ENCODE measurements at places on chromosomes 3 and 15. TPM values are rescaled to one million over a fixed set of nuclear protein-coding genes. Genes with fewer than 3 reads are reported as not detected.
A peak's percentile ranks its signal among the peaks of the same experiment; 100 is the strongest.

DNA sequence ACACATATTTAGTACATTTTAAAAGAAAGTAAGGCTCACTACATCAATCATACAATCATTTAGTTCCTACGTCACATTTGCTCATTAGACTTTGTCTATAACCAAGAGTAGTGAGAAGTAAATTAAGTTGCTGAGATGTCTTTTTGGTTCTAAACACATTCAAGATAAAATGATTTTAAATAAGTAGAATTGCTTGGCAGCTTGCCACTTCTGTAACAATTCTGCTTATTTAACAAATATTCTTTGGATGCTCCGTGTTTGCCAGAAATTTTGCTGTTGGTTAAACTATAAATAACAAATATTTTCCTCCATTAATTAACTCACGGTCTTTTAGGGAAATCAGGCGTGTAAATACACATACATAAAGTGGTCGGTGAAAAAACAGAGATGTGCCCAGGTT lies 18.3 kb downstream of the SUCNR1 start:
- no peak for DNase-seq

DNA sequence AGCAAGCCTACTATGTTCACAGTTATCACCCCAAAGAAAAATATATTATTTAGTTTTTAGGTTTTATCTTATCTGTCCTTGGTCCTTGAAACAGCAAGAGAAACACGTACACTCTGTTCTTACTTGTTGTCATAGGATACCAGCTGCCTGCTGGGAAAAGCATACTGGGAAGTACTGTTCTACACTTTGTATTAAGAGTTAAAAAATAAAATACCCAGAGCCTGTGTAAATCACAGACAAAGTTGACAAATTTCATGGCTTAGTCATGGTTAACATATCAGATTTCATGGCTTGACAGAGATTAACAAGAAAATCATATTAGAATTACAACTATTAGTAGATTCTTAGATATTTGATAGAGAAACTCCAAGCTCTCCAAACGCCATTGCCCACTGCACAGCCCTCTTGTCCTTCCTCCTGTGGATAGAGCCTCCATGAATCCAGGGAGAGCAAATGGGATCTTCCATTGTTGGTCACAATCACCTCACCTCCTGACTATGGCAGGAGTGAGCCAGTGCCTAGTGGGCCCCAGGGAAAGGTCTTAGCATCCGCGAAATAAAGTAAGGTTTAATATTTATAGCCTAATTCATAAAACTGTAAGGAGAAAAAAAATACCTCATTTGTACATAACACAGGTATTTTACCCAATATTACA lies 128.1 kb upstream of the WNT5A start:
- no peak for DNase-seq

DNA sequence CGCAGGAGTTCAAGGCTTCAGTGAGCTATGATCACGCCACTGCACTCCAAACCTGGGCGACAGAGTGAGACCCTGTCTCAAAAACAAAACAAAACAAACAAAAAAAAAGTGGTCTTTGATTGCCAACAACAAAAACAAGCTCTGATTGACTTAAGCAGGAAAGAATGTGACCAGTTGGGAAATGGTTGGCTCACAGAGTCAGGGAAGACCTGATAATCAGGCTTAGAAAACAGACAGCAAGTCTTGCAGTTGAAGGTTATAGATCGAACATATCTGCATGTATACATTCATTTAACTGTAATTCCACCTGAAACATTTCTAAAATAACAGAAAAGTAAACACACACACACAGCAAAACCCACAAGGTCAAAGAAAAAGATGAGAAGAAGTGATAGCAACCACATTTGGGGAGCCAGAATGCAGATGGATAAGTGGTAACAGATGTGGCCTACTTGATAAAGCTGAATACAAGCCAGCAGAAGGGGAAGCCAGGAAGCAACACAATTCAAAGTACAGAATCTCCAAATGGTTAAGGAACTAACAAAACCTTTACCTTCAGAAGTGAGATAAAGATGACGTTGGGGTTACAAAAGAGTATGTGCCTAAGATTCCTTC lies 699.9 kb upstream of the ZNF385D start:
- DNase-seq = no peak

GRCh38 chr3:40103829-40104228 lies 205.7 kb upstream of the EIF1B start:
- no peak for DNase-seq

The CFAP44 gene
- 1.7 TPM for total RNA-seq

The PDIA5 gene
- total RNA-seq = 9.0 TPM

- no peak for DNase-seq
Observed at GRCh38 chr3:37198547-37198946, 24.2 kb upstream of the LRRFIP2 start.

- DNase-seq = no peak
Observed at GRCh38 chr3:171013822-171014748, 12.4 kb downstream of the SLC2A2 start.

The ZNF501 gene
- total RNA-seq = 2.8 TPM

DNA sequence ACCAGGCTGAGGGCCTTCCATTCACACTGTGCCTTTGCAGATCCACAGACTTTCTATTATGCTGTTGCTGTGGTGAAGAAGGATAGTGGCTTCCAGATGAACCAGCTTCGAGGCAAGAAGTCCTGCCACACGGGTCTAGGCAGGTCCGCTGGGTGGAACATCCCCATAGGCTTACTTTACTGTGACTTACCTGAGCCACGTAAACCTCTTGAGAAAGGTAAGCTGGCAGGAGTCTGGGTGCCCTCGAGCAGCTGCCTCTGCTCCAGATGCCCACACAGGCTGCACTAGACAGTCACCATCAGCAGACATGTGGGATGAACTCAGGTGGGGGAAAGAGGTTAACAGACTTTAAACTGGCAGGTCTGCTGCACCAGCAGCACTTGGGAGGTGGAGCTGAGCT lies 8.3 kb downstream of the TF start:
- no peak for DNase-seq

- no peak for DNase-seq
Observed at GRCh38 chr3:24709956-24710355, 215.3 kb upstream of the THRB start.

GRCh38 chr3:63387568-63387967 lies 109.5 kb downstream of the SYNPR start:
- no peak for DNase-seq

GRCh38 chr3:82259994-82260393 lies 498.5 kb upstream of the GBE1 start:
- DNase-seq = no peak

DNA sequence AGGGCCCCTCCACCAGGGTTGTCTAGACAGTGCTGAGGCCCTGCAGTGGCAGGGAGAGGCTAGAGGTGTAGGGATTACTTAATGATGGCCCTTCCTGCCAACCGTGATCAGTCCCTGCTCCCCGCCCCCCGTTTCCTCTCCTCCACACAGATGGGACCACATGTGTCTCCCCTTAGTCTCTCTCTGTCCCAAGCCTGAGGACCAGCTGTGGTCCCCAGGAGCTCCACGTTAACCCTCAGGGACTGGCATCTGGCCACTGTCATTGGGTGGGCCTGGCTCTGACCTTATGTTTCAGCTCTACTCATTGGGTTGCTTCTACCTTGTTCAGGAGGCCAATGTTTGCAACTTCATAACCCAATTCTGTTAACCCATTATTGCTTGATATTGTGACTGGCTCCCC lies 6.0 kb upstream of the ALPK3 start:
- DNase-seq = peak; percentile 34

- no peak for DNase-seq
Observed at GRCh38 chr15:57820119-57820518, 113.6 kb downstream of the POLR2M start.

GRCh38 chr3:101195951-101196713 lies 124.2 kb downstream of the IMPG2 start:
- DNase-seq = no peak

- DNase-seq = no peak
Observed at GRCh38 chr3:112736805-112737566, 96.0 kb upstream of the CCDC80 start.

The ZIC1 gene
- total RNA-seq = 0.04 TPM

All from right atrium auricular region (tissue), 2 donors.